Activated CD8-positive, alpha-beta memory T cell treated with anti-CD3 and anti-CD28 coated beads, Interleukin-2, amount 10 ng/mL, durations not matched to agents 7 days and 5 days (primary cell): ENCODE measurements at places on chromosomes 13 and 19. TPM values are rescaled to one million over a fixed set of nuclear protein-coding genes. Genes with fewer than 3 reads are reported as not detected.

KLK4 gene
- total RNA-seq: not detected

DNA sequence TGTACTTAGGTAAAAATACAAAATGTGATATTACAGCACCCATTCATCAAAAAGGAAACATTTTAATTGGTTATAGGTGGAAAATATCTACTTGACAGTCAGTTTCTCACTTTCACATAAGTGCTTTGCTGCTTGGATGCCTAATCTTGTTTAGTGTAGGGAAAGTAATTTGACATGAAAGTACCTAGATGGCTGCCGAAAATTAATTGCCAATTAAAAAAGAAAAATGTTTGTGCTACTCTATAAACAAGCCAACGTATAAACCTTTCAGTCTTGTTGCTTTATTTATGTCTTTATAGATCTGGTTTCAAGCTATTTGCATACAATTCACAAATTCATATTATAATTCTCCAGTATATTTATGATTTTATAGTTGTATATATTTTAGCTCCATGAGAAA, 729.9 kb downstream of the DACH1 start:
- no peak overlapping the region for H3K27ac ChIP-seq
- DNase-seq: no peak
- H3K4me3 ChIP-seq: no peak overlapping the region
- no peaks in the 10 kb centered on the region for H3K4me1 ChIP-seq
- no peaks in the 10 kb centered on the region for H3K36me3 ChIP-seq

RLN3 gene
- total RNA-seq: not detected

GRCh38 chr19:49689133-49690078, at the start of gene ADM5:
ADM5 (plus strand) TSS chr19:49689594; CDS start chr19:49689838, 244 bp downstream.
- H3K4me1 ChIP-seq: peaks cover 21% of the 10 kb centered on the region
- peaks cover 8% of the 10 kb centered on the region for H3K36me3 ChIP-seq
- no peak within 1 kb of the TSS for H3K27ac ChIP-seq
- DNase-seq: no peak
- H3K4me3 ChIP-seq: no peak within 1 kb of the TSS
